ENCODE measurements at places on chromosomes 3 and 15.
A peak's percentile ranks its signal among the peaks of the same experiment; 100 is the strongest.

DNA sequence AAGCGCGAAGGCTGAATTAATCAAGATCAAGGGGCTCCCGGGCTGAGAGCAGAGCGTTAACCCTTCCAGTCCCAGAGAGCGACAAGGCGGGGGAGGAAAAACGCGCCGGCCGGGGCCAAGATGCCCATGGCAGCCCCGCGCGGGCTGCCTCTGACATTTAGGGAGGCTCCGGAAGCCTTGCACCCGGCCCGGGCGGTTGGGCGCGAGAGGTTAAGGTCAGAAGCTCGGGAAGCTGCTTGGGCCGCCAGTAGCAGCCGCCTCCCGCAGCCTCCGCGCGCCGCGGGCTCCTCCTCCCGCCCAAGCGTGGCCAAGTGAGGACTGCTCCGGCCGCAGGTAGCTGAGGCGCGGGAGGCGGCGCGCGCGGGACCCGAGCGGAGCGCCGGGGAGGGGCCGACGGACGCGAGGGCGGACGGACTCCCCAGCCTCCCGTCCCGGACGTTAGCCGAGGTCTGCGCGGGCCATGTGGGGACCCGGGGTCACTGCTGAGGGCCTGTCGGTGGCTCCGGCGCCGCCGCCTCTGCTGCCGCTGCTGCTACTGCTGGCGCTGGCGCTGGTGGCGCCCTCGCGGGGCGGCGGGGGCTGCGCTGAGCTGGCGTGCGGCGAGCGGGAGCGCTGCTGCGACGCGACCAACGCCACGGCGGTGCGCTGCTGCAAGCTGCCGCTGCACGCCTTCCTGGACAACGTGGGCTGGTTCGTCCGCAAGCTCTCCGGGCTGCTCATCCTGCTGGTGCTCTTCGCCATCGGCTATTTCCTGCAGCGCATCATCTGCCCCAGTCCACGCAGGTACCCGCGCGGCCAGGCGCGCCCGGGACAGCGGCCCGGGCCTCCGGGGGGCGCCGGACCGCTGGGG, at the start of gene C3orf80:
Gene C3orf80 (plus strand): TSS at position 247 of the 850 bp plus-strand sequence. CDS start 214 bp downstream, at position 461.
- peak; percentile 68 for DNase-seq

DNA sequence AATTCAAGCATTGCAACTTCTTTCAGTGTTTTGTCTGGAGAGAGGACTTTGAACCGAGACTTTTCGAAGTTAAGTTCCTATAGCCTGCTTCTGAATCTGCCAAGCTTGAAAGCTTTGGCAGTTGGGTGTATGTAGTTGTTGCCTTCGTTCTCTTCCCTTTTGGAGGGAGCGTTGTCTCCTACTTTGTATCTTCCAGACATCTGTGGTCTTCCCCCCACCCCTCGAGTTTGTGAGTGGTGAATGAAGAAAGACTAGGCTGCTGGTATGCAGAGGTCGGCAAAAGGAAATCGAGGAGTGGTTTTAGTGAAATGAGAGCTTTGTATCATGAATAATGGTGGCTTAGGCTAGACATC, 1.3 kb downstream of the CTNNB1 start:
- DNase-seq = peak; percentile 24

GRCh38 chr3:32596909-32597369, 26.3 kb upstream of the DYNC1LI1 start:
- DNase-seq = peak; percentile 69

DNA sequence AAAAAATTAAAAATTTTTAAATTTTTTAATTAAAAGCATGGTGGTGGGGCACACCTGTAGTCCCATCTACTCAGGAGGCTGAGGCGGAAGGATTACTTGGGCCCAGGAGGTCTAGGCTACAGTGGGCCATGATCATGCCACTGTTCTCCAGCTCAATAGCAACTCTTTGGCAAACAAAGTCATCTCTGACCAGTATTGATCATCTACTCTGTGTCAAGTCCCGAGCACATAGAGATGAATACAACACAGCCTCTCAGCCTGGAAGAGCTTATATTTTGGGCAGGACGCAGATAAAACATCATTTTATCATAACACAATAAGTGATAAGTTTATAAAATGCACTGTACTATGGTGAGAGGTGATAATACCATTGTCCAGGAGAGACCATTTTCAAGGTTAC, 281.6 kb upstream of the GADL1 start:
- no peak for DNase-seq

GRCh38 chr15:29090617-29091466, 178.8 kb downstream of the NSMCE3 start:
- peak; percentile 47 for DNase-seq

- no peak for DNase-seq
These were observed 420.5 kb upstream of the WNT5A start for GRCh38 chr3:55907616-55908015.

DNA sequence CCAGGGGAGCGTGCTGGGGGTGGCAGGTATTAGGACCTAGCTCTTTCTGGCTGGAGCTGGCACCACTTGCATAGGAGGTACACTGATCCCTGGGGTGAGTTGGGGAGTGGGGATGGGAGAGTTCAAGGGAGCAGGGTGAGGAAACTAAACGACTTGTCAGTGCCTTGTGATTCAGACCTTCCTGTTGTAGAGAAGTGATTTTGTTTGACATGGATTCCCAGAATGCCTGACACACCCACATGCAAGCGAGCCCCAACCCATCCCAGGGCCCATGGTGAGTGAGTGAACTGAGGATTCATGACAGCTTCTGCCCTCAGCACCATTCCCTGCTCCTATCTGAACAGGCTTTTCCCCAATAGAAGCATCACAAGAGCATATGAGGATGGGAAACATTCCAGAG, 15.6 kb upstream of the UBE2Q2 start:
- no peak for DNase-seq

DNA sequence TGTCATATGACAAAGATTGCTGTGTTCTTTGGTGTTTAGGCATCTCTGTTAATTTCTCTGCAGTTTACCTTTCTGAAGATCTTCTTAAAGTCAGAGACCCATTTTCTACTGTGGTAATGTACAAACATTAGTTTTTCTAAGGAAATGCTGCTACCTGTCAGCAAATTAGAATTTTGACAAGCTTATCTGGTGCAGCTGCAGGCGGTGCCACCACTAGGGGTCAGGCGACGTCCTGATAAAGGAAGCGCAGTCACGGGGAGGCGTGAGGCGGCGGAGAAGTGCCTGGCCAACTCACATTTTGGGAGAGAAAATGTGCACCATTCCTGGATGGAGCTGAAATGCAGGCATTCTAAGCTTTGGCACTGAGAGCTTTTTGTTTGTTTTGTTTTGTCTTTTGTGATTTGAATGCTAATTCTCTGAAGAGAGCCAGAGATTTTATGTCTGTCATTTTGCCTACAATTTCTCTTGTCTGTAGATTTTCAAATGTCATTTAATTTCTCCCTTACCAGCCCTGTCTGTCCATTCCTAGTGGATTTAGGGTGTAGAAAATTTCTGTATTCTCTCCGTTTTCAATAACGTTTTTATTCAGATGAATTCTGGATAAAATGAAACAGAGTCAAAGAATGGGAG, 24.9 kb upstream of the SIAH2 start:
- DNase-seq = peak; percentile 73

DNA sequence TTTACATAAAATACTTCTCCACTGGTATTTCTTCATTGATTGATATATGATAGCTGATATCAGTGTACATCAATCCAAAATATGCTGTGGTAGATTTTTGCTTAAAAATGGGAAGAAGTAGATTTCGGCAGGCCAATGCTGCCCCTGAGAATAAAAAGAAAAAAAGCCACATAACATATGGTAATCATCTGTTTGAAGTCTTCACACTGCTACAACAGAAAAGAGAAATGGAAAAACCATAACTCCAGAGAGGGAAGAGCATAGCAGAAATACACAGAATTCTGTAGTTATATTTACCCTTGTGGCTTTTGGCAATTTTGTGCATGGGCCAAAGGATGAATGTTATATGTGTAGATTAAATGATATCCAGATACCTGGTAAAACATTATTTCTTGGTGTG, 143.1 kb upstream of the KCNMB2 start:
- no peak for DNase-seq

DNA sequence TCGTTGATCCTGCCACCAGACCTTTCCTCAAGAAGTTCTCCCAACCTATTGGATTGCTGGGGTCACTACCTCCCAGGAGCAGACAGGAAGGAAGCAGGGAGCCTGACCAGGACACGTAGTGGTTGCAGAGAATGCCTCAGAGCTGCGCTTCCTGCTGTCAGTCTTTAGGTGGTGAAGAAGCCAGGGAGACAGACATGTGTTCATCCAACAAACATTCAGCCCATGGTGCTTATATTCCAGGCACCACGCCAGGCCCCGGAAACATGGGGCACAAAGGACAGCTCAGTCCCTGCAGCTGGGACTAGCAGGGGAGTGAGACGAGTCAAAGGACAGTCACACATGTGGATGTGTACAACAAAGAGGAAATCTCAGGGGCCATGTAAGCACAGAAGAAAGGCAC, 26.0 kb upstream of the CORO2B start:
- DNase-seq = no peak

GRCh38 chr15:64634576-64635498, 140.6 kb downstream of the RBPMS2 start:
- no peak for DNase-seq

DNA sequence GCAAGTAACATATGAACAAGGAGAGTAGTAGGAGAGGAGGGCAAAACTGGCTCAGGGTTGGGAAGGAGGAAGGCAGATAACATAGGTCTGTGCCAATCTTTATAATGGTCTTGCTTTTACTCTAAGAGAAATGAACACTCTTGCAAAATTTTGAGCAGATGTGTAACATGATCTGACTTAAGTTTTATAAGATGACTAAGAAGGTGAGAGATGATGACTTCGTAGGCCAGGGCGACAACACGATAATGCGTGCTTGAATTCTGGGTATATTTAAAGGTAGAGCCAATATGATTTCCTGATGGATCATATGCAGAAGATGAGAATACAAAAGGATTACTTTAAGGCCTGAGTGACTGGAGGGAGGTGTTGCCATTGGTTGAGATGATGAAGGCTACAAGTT, 265.4 kb upstream of the KCNMB2 start:
- no peak for DNase-seq

- DNase-seq = no peak
These were observed 71.0 kb downstream of the SLMAP start for GRCh38 chr3:57826952-57827723.

DNA sequence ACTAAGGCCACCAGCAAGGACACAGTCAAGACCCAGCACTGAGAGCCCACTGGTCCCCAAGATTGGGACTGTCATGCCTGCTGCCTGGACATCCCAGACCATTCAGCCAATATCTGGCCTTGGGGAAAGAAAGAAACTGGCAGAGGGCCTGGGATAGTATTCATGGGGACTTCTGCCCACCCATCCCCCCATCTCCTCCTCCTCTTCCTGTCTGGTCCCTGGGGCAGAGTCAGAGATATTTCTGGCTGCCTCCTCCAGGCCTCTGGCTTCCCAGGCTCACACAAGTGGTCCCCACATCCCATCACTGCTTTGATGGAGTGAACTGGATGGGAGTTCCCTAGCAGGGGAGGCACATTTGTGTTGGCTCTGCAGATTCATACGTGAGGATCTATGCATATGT, 4.2 kb upstream of the RASL12 start:
- DNase-seq = no peak

- DNase-seq = no peak
These were observed 172.0 kb downstream of the ADAMTS17 start for GRCh38 chr15:100169615-100170290.

DNA sequence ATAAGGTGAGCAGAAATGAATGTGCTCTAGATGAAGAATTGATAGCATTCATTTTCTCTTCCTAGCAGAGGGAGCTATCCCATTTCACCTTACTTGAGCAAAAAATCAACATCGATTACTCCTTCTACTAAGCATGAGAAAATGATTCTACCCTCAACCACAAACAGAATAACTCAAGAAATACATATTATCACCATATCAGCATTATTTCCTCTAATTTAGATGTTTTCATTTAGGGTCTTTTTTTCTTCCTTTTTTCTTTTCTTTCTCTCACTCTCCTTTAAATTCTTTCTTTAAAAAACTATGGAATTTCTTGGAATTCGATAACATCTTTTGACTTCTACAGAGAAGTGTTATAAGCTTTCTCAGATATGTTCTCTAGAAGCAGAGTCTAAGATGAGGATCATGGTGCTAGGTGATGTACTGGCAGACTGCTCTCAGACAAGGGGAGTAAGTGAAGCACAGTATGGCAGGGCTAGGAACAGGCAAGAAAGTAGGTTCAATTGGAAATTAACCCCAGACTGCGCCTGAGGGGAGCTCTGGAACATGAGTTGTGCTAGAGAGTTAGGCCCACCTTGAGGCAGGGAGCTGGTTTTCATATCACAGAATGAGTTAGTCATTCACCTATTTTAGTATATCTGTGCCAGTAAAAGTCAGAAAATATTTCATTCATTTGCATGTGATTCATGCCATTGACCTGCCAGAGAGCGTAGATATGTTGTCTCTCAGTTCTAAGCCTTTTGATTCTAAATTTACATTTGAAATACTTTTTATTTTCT, 279.2 kb upstream of the KCNH8 start:
- no peak for DNase-seq

DNA sequence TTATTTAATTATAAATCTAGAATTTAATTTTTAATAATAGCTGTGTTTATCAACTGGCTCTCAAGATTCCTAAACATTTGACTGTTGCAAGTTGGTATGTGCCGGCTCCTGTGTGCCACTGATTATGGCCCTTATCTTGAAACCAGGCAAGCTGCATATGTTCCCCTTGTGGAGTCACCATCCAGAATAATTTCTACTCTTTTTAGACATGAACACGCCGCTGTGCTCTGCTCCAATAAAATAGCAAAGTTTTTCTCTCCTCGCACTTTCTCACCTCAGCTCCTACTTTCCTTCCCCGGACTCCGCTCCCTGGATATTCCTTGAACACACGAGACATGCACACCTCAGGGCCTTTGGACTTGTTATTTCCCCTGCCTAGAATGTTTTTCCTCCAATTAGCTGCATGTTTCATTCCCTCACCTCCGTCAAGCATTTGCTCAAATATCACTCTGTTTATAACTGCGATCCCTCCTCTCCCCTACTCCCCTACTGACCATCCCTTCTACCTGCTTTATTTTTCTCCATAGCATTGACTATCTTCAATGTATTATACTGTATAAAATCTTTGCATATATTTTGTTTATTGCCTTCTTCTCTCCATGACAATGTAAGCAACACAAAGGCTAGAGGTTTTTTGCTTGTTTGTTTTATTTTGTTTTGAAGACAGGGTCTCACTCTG, 26.1 kb upstream of the ERICH6 start:
- DNase-seq = no peak

DNA sequence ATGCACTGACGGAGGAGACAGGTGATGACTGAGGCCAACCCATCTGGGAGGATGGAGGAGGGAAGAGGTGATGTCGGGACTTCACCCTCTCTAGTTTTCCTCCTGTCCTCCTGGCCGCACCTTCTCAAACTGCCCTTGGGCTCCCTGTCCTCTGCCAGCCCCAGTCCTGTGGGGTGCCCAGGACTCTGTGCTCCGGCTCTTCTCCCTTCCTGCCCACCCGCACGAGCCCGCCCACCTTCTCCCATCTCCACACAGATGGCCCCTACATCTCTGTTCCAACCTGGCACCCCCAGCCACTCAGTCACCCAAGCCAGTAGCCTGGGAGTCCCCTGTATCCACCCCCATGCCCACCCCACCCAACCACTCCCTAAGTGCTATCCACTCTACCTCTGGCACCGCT, 206.7 kb upstream of the LINGO1 start:
- DNase-seq = no peak

GRCh38 chr15:88708655-88709054, 69.8 kb downstream of the ISG20 start:
- peak; percentile 43 for DNase-seq

- no peak for DNase-seq
These were observed 937.6 kb downstream of the MCTP2 start for GRCh38 chr15:95168951-95169431.

- DNase-seq = no peak
These were observed 316.6 kb upstream of the TGFBR2 start for GRCh38 chr3:30289766-30290165.
